ENCODE measurements at places on chromosomes 1 and 21.

- DNase-seq = no peak
Measured at GRCh38 chr1:7678491-7679158, 92.5 kb upstream of the VAMP3 start.

DNA sequence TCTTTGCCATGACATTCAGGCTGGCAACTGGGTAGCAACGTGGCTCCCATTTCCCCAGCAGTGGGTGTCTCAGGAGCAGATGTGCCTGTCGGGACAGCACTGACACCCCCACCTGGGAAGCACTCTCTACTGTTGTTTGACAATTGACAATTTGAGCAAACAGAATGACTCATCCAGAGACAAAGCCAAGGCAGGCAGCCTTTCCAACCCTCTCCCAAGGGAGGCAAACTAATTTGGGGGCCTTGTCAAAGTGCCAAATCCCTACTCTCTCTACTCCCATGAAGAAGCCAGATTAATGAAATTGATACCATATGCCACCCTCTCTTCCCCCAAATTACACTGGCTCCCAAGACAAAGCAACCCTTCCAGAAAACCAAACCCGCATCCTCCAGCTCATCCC, 65.6 kb downstream of the GRIK3 start:
- DNase-seq = no peak

DNA sequence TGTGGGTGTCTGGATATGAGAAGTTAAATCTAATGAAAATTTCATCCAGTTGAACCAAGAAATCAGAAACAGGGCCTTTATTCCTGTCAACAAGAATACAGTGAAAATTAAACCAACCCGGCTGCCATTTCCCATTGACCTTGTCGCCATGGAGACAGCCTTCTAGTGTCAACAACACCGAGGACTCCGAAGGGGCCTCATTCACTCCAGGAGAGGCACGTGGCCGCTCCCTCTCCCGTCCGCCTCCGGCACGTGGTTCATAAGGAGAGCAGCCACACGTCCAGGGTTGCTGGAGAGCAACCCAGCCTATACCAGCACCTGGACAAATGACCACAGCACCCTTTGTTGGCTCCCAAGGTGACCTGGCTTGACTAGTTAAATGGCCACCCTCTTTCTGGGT, 120.3 kb upstream of the VAMP3 start:
- DNase-seq = peak; percentile 30

- DNase-seq = no peak
Measured at GRCh38 chr1:111512132-111512889, 8.9 kb upstream of the ADORA3 start.

DNA sequence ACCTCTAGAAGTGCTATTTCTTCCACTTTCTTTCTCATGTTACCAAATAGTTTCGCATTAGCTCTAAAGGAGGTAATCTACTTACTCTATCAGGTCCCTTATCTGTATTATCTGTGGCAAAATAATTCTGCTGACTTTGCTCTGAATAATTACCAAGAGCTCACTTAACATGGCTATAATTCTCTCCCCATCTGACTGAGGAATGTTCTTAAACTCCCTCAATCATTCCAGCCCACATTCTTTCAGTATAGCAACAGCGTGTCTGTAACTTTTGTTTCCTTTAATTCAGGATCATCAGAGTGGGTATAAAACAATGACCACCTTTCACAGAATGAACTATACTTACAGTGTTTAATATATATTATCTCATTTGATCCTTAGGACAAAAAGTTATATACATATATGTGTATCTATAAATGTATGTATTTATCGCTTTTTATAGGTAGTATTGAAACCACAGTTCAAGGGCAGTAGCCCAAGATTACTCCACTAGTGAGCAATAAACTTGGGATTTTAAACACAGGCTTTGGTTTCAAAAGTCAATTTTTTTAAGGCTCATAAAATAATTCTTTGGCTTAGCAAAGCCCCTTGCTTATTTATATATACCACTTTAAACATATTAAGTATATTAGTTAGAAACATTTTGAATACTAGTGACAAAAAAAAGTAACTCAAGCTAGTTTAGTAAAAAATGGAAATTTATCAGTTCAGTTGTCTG, 36.1 kb upstream of the ST6GALNAC3 start:
- DNase-seq = no peak

GRCh38 chr1:185823467-185823866, 89.3 kb downstream of the HMCN1 start:
- no peak for DNase-seq

GRCh38 chr1:40844887-40845878, 17.0 kb downstream of the CITED4 start:
- DNase-seq = no peak

DNA sequence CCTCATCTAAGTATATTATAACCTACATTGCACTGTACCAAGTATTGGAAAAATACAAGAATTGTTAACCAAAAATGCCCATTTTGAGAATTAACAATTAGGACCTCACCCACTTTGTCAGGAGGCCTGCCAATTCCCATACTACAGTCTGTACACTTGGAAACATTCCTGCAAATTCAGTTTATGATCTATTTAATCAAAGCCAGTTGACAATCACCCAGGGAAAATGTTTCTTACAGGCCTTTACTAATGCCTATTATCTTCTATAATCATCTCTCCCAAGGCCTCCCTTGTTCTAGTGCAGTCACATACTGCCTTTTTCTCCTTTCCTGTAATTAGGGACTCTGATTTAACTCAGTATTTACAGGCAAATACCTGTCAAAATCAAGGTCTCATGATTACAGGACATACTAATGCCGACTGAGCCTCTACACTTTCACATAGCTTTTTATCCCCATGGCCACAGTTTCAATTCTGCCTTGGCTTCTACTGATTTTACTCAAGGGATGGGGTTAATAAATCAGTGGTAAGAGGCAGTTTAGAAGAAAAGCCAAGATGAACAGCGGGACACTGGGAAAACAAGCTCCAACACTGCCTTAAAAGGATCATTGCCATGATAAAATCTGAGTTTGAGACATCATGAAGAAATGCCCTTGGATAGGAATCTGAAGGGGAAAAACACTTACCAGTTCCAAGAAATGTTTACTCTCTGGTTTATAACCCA, 338.7 kb downstream of the VAV3 start:
- DNase-seq = no peak

DNA sequence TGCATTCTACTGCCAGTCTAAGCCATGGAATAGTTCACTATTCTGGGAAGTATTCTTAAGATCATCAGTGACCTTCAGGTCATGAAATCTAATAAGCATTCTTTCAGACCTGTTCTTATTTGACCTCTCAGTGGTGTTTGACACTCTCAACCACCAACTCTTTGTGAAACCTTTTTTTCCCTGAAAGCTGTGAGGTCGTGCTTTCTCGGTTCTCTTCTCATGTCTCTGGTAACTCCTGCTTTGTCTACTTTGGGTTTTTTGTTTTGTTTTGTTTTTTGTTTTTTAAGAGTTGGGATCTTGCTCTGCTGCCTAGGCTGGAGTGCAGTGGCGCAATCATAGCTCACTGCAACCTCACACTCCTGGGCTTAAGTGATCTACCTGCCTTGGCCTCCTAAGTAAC, 56.3 kb downstream of the POU2F1 start:
- no peak for DNase-seq

- DNase-seq = no peak
Measured at GRCh38 chr1:217585577-217585976, 45.3 kb downstream of the GPATCH2 start.

GRCh38 chr1:181295217-181295616, 188.1 kb upstream of the CACNA1E start:
- no peak for DNase-seq

DNA sequence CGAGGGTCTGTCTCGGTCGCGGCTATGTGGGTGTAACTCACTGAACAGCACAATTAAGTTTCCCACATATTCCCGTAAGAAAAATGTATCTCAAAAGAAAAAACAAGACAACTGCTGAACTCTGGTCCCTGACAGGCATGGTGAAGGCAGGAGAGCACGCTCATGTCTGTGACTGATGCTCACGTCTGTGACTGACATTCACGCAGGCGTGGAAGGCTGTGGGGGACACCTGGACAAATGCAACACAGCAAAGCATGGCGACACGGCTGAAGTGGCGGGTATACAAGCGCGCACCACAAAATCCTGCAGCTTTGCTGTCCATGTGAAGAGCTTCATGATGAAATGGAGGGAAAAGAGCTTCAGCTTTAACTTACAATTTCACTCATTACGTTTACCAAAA, 6.0 kb downstream of the PTTG1IP start:
- DNase-seq = no peak

GRCh38 chr1:61515096-61515495, 209.8 kb downstream of the TM2D1 start:
- DNase-seq = no peak

DNA sequence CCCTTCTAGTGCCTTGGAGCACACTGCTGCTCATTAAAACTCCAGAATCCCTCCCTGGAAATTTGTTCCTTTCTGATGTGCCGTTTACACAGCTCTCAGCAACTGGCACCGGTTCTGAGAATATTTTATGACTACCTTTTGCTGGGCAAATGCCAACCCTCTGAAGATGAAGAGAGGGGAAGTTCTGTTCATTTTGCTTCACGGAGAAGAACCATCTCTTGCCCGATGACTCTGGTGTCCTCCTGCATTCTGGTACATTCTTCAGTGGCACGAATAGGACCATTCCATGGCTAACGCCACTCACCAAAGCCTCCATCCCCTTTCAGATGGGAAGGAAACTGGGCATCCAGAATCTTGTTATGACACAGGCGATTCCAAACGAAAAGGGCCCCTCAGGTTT, 96.2 kb upstream of the SIM2 start:
- DNase-seq = no peak

DNA sequence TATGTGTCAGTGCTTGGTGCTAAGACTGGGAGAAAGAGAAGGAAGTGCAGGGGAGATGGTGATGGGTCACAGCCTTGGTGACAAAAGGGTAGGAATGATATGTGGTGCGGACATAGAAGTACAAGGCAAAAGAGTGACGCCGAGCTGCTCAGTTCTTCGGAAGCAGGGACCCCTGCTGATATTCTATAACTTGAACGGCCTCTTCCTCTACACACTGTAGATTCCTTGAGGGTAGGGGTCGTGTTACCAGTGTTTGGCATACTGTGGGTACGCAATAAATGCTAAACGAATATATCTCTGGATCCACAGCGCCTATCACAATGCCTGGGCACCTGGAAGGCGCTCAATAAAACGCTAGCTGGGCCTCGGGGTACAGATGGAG, 488 bp downstream of the DBT start:
- DNase-seq = no peak

- DNase-seq = peak; percentile 68
Measured at GRCh38 chr1:9249534-9250410, 15.2 kb downstream of the H6PD start.

- peak; percentile 2 for DNase-seq
Measured at GRCh38 chr1:239126884-239127283, 259.5 kb upstream of the CHRM3 start.

DNA sequence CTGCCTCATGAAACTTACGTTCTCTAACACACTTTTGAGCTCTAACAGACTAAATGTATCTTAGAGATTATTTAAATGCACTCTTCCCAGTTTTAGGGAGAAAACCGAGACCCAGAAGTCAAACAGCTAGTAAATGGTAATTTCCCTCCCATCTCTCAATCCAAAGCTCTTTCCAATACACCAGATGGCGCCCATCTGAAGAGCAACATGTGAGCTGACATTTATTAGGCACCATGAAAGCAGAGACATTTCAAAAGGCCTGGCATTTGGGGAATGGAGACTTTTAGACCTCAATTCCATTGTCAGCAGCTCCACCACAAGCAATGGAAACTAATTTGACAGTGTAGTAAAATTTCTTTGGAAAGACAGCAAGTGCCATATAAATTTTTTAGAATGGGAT, 191.4 kb downstream of the DAB1 start:
- peak; percentile 8 for DNase-seq

DNA sequence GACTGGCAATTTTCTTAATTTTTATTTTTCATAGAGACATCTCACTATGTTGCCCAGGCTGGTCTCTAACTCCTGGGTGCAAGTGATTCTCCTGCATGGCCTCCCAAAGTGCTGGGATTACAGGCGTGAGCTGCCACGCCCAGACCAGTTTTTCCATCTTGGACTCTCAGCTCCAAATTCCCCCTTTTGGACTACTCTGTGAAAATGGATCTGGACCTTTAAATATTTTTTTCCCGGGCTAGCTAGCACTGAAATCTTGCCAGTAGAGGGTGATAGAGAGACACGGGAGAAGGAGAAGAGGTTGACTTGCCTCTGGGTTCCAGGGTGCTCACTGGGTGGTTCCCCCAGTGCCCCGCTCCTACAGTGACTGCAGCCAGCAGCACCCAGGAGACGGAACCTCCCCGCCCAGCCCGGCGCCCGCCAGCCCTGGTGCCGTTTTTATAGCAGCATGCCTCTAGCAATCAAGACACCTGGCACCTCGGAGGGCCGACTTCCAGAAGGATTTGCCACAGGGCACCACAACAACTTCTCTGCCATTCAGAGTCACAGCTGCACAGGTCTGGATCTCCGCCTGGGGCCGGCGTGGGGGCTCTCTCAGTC, 34.7 kb upstream of the SCCPDH start:
- peak; percentile 63 for DNase-seq

DNA sequence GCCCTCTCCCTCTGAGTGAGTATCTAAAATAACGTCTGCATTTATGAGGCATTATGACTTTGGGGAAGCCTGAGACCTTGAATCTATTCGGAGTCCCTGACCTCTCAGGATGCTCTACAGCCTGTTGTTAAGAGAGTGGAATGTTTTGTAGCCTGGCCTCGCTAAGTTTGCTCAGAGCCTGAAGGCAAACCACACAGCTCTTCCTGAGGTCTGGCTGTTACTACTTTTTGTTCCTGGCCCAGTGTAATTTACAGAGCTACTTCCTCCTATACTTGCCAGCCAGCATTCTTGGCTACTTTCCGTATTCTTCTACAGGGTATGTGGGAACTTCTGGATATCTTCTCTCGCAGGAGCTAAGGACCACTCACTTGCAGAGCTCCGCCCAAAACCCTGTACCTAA, 3.6 kb upstream of the ZMYM4 start:
- no peak for DNase-seq

DNA sequence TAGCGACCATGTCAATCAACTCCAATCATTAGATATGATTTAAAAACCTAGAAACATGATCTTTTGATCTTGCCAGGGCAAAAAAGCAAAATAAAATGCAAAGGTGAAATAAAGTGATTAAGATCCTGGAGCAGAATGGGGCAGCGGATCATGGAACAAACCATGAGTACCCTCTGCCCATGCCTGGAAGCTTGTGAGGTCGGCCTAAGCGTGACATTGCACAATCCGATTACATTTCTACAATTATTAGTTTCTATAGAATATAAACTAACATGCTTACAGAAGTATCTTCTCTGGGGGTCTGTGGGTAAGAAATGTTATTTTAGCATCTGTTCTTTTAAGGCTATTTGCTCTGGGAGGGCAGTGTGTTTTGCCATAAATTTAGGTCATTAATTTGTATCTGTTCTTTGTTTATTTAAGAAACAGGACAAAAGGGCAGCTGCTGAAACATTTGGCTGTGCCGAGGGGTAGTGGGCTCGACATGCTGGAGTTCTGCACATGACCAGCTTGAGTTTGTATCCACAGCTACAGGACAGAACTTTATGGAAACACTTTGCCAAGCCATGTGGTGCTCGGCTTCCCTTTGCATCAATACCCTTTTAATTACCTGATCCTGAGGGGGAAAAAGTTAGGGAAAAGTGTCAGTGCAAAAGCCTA, 55.9 kb downstream of the ZBTB18 start:
- DNase-seq = no peak

GRCh38 chr1:17199267-17200044, 5.5 kb upstream of the PADI1 start:
- DNase-seq = no peak
